ELR (cell line): ENCODE measurements at places on chromosomes 2 and 18.

DNA sequence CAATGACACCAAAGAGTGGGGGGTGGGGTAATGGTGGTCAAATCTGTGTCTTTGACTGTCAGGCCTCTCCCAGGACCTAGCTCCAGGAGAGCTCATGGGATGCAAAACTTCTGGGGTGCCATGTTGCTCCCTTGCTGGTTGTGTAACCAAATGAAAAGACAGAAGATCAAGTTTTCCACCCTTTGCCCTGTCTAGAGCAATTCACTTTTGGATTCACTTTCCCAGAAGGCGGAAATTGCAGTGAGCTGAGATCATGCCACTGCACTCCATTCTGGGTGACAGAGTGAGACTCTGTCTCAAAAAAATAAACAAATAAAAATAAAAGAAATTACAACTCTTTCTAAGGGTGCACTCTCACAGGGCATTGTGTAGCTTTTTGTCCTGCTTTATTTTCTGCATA is 34.9 kb upstream of the PLA2R1 start:
- DNase-seq: no peak

DNA sequence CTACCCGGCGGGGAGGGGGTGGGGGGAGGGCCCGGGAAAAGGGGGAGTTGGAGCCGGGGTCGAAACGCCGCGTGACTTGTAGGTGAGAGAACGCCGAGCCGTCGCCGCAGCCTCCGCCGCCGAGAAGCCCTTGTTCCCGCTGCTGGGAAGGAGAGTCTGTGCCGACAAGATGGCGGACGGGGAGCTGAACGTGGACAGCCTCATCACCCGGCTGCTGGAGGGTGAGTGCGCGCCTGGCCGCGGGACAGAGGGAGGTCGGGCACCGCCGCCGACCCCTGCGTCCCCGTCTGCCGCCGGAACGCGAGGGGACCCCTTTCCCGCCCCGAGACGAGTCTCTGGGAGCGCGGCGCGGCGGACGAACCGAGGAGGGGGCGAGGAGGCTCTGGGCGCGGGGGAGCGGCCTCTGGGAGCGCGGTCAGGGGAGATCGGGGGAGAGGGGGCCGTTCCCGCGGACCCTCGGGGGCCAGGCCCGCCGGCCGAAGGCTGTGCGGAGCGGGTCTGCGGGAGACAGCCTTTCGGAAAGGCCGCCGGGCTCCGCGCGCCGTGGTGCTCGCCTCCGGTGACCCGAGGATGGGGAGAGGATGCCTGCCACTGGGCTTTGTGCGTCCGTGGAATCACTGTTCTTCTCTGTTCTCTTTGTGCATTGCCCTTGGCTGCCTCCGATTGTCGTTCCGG is 463 bp downstream of the PPP1CB start:
- peak; percentile 38 for DNase-seq

DNA sequence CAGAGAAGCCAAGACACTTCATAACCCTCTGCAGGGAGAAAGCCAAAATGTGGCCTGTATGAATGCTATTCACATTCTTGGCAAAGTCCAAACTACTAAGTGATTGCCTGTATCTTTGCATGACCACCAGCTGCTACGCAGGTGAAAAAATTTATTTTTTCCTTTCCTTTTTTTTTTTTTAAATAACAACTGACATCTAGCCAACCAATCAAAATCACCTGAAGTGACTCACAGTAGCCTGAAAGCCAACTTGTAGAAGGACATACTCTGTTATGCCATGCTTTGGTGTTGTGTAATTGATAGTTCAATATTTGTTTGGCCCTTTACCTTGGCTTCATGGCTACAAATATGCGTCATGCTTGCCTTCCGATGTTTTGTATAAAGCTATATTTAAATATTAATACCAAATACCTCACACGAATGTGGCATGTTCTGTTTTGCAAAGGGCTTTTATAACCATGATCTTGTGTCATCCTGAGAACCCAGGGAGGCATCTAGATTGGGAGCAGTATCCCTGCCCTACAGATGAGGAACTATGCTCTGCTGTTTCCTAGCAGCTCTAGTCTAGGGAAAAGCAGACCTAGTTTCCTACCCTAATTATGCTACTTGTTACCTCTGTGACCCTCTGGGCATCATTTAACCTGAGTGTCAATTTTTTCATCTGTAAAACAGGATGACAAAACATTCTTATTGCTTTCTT is 102.1 kb downstream of the MYOM1 start:
- no peak for DNase-seq

GRCh38 chr2:109446278-109447131 is 167.3 kb downstream of the SEPTIN10 start:
- peak; percentile 72 for DNase-seq

DNA sequence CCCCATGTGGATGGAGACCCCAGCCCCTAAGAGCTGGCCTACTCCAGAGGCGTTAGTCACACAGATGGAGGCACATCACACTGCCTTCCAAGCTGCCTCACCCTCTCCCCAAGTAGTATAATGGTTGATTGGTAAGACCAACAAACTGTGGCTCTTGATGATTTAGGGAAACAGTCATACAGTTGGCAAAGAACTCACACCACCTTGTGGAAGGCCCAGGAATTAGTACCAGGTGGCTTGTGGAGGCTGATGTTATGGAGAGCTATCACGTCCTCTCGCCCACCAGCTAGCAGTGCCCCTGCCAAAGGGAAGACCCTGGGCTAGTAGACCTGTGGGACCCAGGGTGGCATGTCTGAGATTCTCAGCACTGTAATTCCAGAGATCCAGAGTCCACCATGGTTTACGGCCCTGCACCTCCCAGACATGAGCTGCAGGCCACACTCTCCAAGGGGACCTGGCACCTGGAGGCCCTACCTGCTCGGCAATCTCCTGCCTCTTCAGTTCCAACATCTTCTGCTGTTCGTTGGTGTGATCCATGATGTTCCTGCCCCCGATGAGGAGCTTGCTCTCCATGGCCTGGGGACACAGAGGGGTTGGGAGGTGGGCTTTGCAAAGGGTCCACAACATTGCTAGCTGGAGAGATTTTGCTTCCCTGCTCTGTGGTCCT is 26.3 kb downstream of the KIF3C start:
- DNase-seq: peak; percentile 14

GRCh38 chr2:6556755-6557154 is 309.0 kb downstream of the CMPK2 start:
- DNase-seq: peak; percentile 87

GRCh38 chr2:138267161-138267901 is 234.2 kb upstream of the SPOPL start:
- DNase-seq: peak; percentile 88

DNA sequence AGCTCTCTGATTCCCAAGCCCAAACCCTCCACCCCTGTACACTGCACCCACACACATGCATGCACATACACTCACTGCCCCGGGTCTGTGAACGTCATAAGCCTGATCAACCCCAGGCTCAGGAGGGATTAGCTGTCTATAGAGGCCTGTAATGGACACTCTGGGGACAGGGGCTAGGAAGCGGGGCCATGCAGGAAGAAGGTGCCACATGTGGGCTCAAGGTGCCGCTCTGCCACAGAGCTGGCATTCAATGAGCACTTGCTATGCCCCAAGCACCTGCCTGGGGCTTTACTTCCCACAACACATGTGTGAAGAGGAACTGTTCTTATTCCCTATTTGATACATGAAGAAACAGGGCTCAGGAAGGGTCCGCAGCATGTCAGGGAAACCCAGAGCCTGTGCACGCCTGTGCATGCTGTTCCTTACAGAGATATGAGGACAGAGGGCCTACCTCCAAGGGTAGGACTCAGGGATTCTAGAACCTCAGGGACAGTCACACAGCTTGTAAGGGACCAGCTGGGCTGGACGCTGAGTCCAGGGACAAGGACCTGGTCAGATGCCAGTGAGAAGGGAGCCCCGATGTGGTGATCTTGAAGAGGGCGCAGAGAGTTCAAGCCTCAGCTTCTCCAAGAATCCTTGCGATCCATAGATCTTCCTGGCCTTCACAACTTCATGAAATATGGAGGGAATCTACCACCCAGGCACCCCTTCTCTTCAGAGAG is 5.0 kb downstream of the BIN1 start:
- no peak for DNase-seq

GRCh38 chr18:23539296-23539695 is 36.0 kb downstream of the RMC1 start:
- DNase-seq: no peak

DNA sequence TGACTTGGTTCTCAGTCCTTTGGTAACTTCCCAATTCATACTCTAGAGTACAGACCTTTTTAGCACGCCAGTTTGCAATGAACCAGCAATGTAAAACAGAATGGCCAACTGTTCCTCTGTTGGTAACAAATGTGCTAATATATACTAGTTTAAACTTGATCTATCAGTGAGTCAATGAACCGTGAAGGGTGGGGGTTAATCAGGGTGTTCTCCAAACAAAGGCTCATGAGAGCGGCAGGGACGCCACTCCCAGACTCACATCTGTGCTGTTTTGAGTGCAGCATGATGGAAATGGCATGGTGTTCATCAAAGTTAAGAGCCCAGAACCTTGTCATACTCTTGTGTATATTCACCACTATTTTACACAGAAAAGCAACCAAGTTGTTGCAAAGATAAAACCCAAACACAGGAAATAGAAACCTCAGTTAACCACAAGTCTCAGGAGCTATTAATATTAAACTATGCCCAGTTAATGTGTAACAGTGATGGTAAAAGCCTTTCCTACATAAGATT is 70.3 kb downstream of the CERKL start:
- peak; percentile 1 for DNase-seq

- no peak for DNase-seq
These were observed 50.4 kb downstream of the MALT1 start for GRCh38 chr18:58721566-58722239.

- no peak for DNase-seq
These were observed 115.3 kb downstream of the METTL8 start for GRCh38 chr2:171318463-171318934.

DNA sequence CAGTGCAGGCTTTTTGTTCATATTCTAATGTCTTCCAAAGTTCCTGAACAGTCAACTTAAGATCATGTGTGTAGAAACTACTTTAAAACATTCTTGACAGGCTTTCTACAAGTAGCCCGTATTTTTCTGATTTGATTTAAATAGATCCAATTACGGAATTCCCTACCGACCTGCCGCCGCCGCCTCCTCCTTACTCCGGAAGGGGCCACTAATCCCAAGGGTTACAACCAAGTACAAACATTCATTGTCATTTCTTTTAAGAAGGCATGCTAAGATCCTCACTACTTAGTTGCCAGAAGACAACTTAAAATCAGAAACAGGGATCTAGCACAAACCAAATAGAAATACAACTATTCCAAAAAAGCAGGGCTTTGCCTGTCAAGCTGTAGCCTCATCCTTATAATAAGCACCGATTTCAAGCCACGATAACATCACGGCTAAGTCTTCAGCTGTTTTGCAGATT is 784 bp downstream of the WDR33 start:
- peak; percentile 50 for DNase-seq

- DNase-seq: no peak
These were observed 34.9 kb downstream of the BCL11A start for GRCh38 chr2:60518567-60518966.

DNA sequence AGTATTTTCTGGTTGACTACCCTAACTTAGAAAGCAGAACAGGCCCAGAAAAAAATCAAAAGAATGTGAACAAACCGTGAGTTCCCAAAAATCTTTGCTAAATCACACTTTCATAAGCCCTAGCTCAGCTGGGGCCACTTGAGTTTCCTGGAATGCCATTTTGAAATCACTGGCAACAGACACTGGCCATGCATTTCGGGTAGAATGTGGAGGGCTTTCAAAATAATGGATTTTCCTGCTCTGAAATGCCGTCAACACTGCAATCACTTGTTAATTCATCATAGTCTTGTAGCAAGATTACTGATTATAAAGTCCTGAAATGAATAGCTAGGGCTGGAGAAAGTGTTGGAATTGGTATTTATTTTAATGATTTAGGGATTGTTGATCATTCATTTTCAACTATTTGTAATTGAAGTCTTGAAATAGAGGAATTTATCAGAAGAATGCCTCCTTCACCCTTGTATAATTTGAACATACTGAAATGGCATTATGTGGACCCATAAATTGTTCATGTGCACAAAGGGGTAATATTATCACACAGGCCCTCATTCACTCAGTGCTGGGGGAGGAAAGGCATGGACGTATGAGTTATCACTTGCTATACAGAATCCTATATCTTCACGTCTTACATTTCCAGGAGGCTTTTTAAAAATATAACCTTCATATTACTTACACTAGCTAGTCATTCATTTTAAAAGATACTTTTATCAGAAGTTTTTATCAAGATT is 134.8 kb downstream of the DTNA start:
- DNase-seq: no peak

DNA sequence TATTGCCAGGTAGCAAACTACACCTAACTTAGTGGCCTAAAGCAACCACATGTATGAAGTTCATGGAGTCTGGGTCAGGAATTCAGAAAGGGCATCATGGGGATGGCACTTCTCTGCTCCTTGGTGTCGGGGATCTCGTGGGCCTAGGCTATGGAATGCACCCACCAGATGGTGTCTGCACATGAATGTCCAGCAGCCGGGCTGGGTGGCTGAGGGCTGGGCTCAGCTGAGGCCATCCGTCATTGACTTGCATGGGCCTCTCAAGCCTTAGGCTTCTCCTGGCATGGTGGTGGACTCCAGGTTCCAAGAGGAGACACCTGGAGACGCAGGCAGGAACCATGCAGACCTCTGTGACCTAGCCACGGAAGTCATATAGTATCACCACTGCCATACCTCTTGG is 26.0 kb upstream of the RPL31 start:
- DNase-seq: no peak

GRCh38 chr2:230657906-230658305 is 54.7 kb upstream of the CAB39 start:
- DNase-seq: no peak

GRCh38 chr2:79817288-79817687 is 304.4 kb downstream of the CTNNA2 start:
- DNase-seq: no peak

DNA sequence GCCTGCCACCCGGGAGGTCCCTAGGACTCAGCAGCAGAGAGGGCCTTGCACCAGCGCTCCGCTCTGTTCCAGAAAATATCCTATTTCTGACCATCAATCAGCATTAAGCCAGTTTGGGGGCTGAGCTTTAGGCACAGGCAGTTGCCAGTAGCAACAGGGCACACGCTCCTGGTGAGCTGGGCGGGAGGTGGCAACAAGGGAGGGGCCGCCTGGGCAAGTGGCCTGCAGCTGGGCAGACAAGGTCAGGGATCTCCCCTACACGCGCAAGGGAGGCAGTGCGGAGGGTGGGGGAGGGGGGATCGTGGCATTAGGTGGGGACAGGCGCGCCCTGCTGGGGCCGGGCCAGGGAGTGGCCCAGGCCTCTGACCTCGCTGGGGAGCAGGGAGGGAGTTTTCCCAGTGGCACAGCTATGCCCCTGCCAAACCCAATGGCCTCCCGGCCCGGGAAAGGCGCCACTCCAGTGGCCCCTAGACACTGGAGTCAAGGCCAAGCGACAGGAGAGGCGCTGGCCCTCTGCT is 302.8 kb downstream of the NCKAP5 start:
- peak; percentile 19 for DNase-seq

- DNase-seq: peak; percentile 59
These were observed 107.8 kb downstream of the LYPD1 start for GRCh38 chr2:132562245-132562644.
